ENCODE measurements at places on chromosomes 4 and X.

DNA sequence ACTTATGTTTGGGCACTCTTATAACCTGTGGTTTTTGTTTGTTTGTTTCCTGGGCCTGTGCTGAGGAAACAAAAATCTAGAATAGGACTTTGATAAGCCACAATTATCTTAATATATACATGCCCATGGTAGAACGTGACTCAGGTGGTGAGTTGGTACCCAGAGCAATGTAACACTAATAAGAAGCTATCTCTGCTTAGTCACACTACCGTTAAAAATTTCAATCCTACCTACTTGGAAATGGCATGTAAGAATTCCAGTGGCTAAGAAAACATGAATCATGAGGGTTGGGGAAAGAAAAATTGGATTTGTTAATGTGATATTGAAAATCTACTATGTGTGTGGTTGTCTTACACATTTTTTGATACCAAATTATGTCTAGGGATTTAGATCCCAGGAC is 30.5 kb upstream of the ADGRG2 start:
- no peak for DNase-seq

- no peak for DNase-seq
These were observed 6.9 kb upstream of the CLOCK start for GRCh38 chr4:55553441-55554201.

DNA sequence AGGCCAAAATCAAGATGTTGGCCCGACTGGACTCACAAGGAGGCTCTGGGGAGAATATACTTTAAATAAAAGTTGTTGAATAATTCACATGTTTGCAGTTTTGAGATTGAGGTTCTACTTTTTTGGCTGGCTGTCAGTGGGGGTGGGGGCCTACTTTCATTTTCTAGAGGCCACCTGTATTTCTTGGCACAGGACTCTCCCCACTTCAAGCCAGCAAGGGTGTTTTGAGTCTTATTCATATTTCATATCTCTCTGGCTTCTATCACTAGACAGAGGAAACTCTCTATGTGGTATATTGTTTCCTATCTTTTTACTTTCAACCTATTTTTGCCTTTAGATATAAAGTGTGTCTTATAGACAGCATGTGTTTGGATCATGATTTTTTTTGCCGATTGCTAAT is 266.4 kb downstream of the PRR32 start:
- no peak for DNase-seq

DNA sequence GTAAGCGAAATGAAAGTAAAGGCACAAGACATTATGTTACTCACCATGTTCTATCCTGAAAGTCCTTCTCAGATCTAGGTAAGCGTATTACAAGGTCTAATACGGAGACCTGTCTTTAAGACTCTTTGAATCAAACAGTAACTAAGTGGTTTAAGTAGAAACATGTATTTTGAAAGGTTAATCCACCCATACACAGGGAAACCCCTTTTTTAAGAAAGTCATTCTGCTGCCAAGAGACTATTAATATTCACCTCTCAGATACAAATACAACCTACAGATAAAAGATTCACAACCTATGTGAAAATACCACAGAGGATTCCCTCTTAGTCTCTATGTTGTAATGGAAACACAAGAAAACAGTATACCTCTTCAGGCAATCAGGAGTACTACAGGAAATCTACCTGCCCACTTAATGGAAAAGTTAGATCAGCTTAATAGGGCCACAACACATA is 63.2 kb upstream of the TNIP3 start:
- no peak for DNase-seq

DNA sequence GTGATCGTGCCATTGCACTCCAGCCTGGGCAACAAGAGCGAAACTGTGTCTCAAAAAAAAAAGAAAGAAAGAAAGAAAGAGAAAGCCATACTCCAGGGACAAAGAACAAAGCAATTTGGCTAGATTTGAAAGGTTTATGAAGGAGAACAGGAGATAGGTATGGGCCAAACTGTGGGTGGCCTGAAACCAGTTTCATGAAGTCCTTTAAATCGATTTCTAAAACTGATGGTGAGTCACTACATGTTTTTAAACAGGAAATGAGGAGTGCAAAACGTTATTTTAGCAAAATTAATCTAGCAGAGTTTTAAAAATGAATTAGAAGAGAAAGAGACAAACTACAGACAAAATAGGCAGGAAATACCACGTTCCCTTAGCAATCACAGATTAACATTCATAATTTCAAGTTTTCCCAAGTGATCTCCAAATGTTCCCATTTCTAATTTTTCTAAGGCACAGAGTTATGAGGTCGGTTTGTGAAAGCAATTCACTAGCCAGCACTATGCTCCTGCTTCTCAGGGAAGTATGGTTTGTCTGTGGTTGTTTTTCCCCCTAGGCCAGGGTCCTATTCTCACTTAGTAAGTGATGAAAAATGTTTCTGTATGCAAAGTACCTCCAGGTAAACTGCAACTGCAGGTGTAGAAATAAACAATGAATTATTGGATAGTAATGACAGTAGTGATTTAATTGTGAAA is 190.6 kb downstream of the PPP3CA start:
- no peak for DNase-seq

- DNase-seq = no peak
These were observed 12.4 kb upstream of the SH3RF1 start for GRCh38 chr4:169283114-169283509.

GRCh38 chr4:156242390-156242789 is 288.7 kb upstream of the CTSO start:
- DNase-seq = no peak

GRCh38 chr4:67694662-67695061 is 6.3 kb downstream of the UBA6 start:
- no peak for DNase-seq

- no peak for DNase-seq
These were observed 69.1 kb downstream of the MOSPD2 start for GRCh38 chrX:14942341-14942740.
